ENCODE measurements at places on chromosomes 7 and 10. TPM values are rescaled to one million over a fixed set of nuclear protein-coding genes. Genes with fewer than 3 reads are reported as not detected.

Gene CLCN1
- total RNA-seq: not detected

Gene MGMT
- 6.2 TPM for total RNA-seq

Gene SPDYE18
- total RNA-seq: 0.74 TPM

Gene GJD4
- not detected for total RNA-seq

Gene STK32C
- total RNA-seq: 5.5 TPM

Gene MMP21
- total RNA-seq: not detected

Gene PON1
- not detected for total RNA-seq

DNA sequence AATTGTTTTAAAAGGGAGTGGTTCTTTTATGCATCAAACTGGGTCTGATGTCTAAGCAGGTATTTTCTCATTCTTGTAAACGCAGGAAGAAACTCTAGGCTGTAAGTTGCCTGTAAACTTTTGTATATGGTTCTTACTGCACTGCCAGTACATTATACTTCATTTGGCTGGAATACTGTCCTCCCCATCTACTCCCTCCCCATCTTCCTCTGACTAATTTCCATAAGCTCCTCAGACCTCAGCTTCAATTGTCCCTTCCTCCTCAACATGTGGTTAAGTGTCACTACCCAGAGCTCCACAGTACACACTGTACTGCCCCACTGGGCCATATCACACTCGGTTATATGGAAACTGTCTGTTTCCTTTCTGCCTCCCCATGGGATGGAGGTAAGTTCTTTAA lies 161.4 kb upstream of the MDFIC start:
- H3K36me3 ChIP-seq: no peaks in the 10 kb centered on the region
- no peaks in the 10 kb centered on the region for H3K4me1 ChIP-seq
- H3K27me3 ChIP-seq: no peaks in the 10 kb centered on the region
- no peak for DNase-seq
- no peak overlapping the region for H3K27ac ChIP-seq

DNA sequence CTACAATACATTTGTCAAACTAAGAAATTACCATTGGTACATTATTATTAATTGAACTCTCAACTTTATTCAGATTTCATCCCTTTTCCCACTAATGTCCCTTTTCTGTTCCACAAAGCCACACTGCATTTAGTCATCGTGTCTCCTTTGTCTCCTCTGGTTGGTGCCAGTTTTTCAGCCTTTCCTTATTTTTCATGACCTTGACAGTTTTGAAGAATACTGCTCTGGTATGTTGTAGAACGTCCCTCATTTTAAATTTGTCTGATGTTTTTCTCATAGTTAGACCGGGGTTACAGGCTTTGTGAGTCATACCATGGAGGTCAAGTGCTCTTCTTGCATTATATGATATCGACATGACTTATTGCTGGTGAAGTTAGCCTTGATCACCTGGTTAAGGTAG lies 173.3 kb upstream of the AGK start:
- H3K36me3 ChIP-seq: no peaks in the 10 kb centered on the region
- no peak for DNase-seq
- peaks cover 9% of the 10 kb centered on the region for H3K4me1 ChIP-seq
- no peak overlapping the region for H3K4me3 ChIP-seq
- H3K27ac ChIP-seq: no peak overlapping the region

DNA sequence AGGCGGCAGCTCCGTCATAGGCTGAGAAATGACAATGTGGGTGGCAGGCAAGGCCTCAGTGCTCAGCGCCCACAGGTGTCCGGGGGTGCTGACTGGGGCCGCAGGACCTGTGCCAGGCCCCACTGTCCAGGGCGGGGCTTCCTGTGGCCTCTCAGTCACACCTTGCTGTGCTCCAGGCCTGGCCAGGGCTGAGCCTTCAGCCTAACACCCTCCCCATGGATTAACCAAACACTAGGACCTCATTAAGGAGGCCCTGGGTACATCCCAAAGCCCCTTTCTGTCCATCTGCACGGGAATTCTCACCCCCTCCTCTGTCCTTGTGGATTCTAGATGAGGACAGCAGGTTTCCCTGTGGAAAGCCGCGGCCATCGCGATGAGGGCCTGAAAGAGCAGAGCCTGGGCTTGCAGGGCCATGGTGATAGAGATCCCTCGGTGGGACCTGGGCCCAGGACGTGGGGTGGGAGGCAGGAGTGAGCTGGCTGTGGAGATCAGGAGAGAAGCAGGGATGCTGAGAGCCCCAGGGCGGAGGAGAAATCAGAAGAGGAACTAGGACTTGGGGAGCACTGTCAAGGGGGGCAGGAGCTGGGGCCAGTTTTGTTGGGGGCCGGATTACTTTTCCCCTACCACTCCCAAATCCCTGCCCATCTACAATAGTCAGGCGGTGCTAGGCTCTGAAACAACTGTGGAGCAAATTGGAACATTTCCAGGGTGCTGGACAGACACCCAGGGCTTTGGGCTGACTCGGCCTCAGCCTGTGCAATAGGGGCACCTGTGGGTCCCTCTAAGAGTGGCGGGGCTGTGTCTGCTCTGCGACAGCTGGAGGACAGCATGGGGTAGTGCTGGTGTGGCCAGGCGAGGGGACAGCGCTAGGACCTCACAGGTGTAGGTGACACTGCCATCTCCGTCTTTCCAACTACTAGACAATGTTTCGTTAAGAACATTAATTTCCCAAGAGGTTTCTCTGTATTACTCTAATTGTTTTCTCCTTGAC lies 23.3 kb upstream of the MNX1 start:
- no peak overlapping the region for H3K27ac ChIP-seq
- DNase-seq: no peak
- H3K4me3 ChIP-seq: no peak overlapping the region

DNA sequence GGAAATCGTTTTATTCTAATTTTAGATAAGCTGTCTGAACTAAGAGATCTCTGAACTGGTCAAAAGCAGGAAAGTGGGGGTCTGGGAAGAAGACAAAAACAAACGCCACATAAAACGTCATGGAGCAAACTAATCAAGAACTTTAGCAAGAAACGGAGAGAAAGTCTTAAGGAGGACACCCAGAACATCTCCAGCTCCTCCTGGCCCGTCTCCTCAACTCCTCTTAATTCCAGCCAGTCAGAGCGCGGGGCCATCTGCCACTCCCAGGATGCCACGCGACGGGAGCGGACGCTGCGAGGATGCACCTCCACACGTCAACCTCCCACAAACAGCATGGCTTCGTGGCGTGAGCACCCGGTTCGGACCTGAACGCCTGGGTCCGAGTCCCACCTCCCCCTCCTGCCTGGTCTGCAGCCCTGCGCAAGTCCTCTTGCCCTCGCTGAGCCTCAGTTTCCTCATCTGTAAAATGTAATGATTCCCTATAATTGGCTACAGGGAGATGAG lies 598 bp downstream of the MMS19 start:
- DNase-seq: peak; percentile 76
- H3K27me3 ChIP-seq: no peaks in the 10 kb centered on the region
- peak overlapping the region; percentile 98 for H3K27ac ChIP-seq

GRCh38 chr7:127890726-127891125 lies 140.5 kb downstream of the LRRC4 start:
- H3K36me3 ChIP-seq: no peaks in the 10 kb centered on the region
- H3K4me1 ChIP-seq: peaks cover 42% of the 10 kb centered on the region
- no peak overlapping the region for H3K27ac ChIP-seq
- DNase-seq: no peak

DNA sequence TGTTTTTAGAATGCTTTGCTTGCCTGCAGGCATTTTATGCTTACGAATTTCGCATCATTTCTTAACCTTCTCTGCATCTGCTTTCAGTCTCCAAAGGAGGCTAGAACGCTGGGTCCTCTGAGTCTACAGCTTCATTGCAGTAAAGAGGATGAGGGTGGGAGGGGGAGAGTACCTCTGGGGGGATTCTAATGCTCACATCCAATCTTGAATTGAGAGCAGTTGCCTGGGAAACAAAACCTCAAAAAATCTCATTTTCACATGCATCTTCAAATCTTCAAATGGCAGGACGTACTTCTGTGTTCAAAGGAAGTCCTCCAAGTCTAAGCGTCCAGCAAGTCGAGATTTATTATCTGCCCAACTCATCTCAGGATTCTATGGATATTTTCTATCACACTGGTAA lies 100.7 kb upstream of the PRKCQ start:
- no peaks in the 10 kb centered on the region for H3K4me1 ChIP-seq
- H3K27me3 ChIP-seq: no peaks in the 10 kb centered on the region
- DNase-seq: no peak
- H3K27ac ChIP-seq: no peak overlapping the region
- no peaks in the 10 kb centered on the region for H3K36me3 ChIP-seq

GRCh38 chr7:51965454-51965853 lies 648.8 kb upstream of the COBL start:
- peaks cover 3% of the 10 kb centered on the region for H3K27me3 ChIP-seq
- no peak for DNase-seq
- no peaks in the 10 kb centered on the region for H3K36me3 ChIP-seq
- H3K4me1 ChIP-seq: no peaks in the 10 kb centered on the region
- no peak overlapping the region for H3K27ac ChIP-seq

DNA sequence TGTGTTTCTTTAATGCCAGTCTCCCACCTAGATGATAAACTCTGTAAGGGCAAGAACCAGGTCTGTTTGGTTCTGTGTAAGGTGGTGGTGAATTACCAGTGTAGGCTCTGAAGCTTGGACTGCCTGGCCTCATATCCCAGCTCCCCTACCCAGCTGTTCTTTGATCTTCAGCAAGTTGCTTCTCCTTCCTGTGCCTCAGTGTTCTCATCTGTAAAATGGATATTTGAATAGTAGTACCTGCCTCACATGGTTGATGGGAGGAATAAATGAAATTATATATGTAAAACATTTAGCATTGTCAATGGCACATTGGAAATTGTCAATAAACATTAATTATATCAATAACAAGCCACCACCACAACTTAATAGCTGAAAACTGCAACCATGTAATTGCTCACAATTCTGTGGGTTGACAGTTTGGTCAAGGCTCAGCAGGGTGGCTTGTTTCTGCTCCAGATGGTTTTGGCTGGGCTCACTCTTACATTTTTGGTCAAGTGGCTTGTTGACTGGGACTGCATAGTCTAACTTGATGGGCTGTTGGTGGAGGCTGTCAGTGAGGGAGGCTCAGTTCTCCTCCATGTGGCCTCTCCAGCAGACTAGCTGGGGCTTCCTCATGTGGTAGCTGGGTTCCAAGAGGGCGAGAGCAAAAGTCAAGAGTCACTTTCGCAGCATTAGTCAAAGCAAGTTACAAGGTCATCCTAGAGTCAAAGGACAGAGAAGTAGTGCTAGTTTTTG lies 84.5 kb upstream of the DUSP5 start:
- H3K4me1 ChIP-seq: peaks cover 3% of the 10 kb centered on the region
- H3K36me3 ChIP-seq: no peaks in the 10 kb centered on the region
- H3K27ac ChIP-seq: no peak overlapping the region
- H3K4me3 ChIP-seq: no peak overlapping the region
- DNase-seq: no peak
- no peaks in the 10 kb centered on the region for H3K27me3 ChIP-seq

- H3K4me1 ChIP-seq: peaks cover 22% of the 10 kb centered on the region
- H3K27ac ChIP-seq: peak overlapping the region; percentile 21
- H3K27me3 ChIP-seq: no peaks in the 10 kb centered on the region
- no peaks in the 10 kb centered on the region for H3K36me3 ChIP-seq
- no peak overlapping the region for H3K4me3 ChIP-seq
Observed at GRCh38 chr10:113960617-113961181, 83.0 kb upstream of the ADRB1 start.

GRCh38 chr10:3485057-3485686 lies 299.8 kb downstream of the KLF6 start:
- peaks cover 22% of the 10 kb centered on the region for H3K4me1 ChIP-seq
- no peaks in the 10 kb centered on the region for H3K36me3 ChIP-seq
- H3K27me3 ChIP-seq: no peaks in the 10 kb centered on the region
- H3K27ac ChIP-seq: no peak overlapping the region

DNA sequence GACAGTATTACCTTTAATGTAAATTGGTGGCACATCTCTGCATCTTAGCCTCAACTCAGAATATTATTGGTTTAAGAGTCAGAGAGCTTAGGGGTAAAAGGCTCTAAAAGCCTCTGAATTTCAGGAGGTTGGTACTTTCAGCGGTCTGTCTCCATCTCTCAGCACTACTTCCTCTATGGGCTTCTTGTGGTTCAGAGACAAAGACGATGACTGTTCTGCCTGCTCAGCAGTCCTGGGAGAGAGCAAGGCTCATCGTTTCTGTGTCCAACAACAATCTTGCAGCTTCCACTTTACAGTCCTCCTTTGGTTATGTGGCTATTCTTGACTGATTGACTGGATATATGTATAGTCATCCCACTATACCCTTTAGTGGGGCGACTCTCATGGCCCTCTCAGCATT lies 394.7 kb downstream of the AUTS2 start:
- peaks cover 7% of the 10 kb centered on the region for H3K4me1 ChIP-seq
- no peaks in the 10 kb centered on the region for H3K36me3 ChIP-seq
- DNase-seq: no peak
- H3K4me3 ChIP-seq: no peak overlapping the region
- no peak overlapping the region for H3K27ac ChIP-seq
- H3K27me3 ChIP-seq: no peaks in the 10 kb centered on the region

- no peaks in the 10 kb centered on the region for H3K36me3 ChIP-seq
- H3K4me1 ChIP-seq: no peaks in the 10 kb centered on the region
- peak; percentile 75 for DNase-seq
- peak overlapping the region; percentile 68 for H3K27ac ChIP-seq
- H3K4me3 ChIP-seq: no peak overlapping the region
Observed at GRCh38 chr7:30225863-30226613, 58.4 kb upstream of the ZNRF2 start.

DNA sequence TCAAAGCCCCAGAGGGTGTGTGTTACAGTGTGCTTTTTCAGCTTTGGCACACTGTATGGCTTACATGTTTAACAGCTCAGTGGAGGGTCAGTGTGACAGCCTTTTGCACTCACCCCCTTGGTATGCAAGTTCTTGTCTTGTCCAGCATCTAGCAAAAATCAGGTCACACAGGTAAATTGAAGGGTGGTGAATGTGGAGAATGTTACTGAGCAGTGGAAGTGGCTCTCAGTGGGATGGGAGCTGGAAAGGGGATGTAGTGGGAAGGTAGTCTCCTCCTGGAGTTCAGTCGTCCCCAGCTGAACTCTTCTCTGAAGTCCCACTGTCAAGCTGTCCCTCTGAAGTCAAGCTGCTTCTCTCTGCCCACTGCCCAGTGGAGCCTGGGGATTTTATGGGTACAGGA lies 21.0 kb upstream of the C10orf90 start:
- no peak for DNase-seq
- no peak overlapping the region for H3K27ac ChIP-seq
- H3K36me3 ChIP-seq: no peaks in the 10 kb centered on the region
- no peaks in the 10 kb centered on the region for H3K4me1 ChIP-seq
- H3K27me3 ChIP-seq: no peaks in the 10 kb centered on the region
- H3K4me3 ChIP-seq: no peak overlapping the region

DNA sequence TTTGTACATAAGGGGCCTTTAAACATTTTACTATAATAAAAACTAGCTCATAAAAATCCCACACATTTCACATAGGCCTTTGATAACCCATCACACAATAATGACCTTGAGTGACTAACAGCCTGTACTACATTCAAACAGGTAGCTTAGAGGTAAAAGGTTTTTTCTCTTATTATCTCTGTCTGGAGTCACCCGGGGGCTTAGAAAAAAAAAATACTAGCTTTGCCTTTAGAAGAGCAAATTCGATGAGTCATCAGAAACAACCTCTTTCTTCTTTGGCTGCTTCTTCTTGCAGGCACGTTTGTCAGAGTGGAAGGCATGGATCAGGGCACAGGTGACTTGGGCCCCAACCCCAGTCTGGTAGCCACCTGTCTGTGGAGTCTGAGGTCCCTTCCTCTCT lies 43.4 kb upstream of the ADO start:
- H3K36me3 ChIP-seq: no peaks in the 10 kb centered on the region
- H3K4me1 ChIP-seq: no peaks in the 10 kb centered on the region
- H3K27ac ChIP-seq: peak overlapping the region; percentile 39

Measured in heart left ventricle (tissue), 16 donors.